ENCODE measurements at places on chromosomes 7 and 10.

DNA sequence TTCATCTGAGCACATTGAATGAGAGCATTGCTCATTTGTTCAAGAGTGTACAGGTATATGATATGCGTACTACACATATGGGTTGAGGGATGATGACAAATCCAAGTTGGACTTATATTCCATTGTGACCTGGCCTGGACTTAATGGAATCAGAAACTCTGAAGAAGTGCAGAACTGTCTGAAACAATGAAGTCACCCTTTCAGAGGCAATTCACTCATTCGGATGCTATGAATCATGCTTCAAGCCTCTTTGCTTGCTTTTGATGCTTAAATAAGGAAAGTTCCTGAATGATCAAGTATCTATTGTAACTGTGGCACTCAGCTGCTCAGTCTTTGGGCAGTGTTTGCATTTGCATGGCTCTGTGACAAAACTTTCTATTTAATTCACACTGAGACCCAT, 93.4 kb downstream of the ZNF365 start:
- no peak for DNase-seq

- DNase-seq, result no peak
Measured at GRCh38 chr7:47400001-47400400, 181.9 kb downstream of the TNS3 start.

GRCh38 chr10:78830062-78830975, 238.4 kb upstream of the ZMIZ1 start:
- DNase-seq, result no peak

- DNase-seq, result no peak
Measured at GRCh38 chr10:98262571-98262970, 5.4 kb downstream of the LOXL4 start.

GRCh38 chr10:124221356-124222317, 128.2 kb upstream of the CHST15 start:
- DNase-seq, result no peak

- no peak for DNase-seq
Measured at GRCh38 chr7:1649751-1650326, 20.2 kb upstream of the ELFN1 start.

DNA sequence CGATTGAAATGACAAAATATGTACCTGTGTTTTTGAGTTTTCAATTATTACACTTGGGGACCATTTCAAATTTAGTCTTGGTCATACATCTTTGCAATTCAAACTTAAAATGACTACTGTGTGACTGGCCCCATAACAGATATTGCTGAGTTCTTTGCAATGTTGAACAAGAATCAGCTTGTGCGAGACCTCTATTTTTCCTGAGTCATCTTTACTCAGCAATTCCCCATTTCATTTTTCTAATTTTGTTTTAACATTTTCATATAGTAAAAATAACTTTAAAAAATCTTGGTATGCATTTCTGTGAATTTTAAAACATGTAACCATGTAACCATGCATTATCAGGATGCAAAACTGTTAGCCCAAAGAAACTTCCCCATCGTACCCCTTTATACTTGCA, 678.1 kb downstream of the ANKRD7 start:
- no peak for DNase-seq

- DNase-seq, result no peak
Measured at GRCh38 chr10:23157691-23158369, 34.3 kb upstream of the PTF1A start.

GRCh38 chr10:124353896-124354295, 64.8 kb downstream of the OAT start:
- no peak for DNase-seq

DNA sequence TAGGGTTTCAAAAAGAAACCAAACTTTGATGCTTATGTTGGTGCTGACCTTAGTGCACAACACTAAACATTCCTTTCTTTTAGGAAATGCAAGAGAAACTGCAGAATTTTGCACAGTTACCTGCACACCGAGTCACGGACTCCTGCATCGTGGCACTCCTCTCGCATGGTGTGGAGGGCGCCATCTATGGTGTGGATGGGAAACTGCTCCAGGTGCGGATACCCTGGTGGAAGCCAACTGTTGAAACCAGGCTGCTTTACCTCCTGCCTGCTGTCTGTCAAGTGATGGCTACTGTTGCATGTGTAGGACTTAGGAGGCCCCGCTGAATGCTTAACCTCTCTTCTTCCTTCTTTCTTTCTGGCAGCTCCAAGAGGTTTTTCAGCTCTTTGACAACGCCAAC, 11.7 kb downstream of the CASP2 start:
- DNase-seq, result peak; percentile 39

- DNase-seq, result no peak
Measured at GRCh38 chr10:78703593-78703992, 365.2 kb upstream of the ZMIZ1 start.

DNA sequence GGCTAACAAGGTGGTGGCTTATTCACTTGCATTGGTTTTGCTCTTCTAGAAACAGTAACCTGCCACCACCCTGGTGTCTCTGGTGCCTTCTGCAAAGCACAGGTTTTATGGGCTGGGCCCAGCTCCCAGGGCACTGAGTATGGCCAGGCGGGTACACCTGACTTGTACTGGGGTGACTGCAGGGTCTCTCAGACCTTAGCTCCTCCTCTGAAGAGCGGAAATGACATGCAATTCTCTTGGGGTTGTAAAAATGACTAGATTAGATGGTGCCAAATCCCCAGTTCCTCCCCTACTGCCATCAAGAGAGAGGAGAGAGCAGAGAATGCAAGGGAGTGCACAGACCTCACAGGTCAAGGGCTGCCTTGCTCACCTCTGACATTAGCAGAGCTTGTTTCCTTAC, 14.7 kb downstream of the ESYT2 start:
- DNase-seq, result no peak

GRCh38 chr7:5429857-5430611, 6.4 kb upstream of the TNRC18 start:
- no peak for DNase-seq

GRCh38 chr7:1092806-1093501, 5.0 kb downstream of the GPER1 start:
- DNase-seq, result no peak

DNA sequence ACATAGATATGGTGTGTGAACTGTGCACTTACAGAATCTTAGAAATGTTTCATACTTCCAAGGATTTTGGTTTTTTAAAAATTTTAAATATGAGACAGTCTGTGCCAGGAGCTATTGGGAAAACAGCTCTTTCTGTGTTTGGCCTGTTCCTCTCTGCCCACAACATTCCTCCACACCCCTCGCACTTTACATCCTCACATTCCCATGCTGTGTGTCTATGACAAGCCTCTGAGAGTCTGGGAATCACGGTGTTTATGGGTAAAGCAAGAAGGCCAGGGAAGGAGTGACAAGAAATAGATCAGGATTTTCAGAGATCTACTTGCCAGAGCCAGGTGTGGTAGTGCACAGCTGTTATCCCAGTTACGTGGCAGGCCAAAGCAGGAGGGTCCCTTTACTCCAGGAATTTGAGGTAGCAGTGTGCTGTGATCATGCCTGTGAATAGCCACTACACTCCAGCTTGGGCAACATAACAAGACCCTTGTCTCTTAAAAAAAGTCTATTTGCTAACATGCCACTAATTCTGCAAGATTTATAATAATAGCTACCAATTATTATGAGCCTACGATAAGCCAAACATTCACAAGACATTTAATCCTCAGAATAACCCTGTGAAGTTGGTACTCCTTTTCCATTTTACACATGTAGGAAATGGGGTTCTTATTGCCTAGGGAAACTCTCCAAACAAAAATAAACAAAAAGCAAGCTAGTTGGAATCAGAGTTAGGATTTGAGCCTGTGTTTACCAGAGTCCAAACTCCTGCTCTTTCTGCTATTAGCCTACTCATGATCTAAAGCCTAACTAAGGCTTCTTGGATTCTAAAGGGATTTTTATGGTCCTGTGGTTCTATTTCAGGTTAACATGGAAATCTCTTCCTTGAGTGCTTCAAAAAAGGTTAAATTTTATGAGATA, 168.3 kb upstream of the SP8 start:
- DNase-seq, result no peak

DNA sequence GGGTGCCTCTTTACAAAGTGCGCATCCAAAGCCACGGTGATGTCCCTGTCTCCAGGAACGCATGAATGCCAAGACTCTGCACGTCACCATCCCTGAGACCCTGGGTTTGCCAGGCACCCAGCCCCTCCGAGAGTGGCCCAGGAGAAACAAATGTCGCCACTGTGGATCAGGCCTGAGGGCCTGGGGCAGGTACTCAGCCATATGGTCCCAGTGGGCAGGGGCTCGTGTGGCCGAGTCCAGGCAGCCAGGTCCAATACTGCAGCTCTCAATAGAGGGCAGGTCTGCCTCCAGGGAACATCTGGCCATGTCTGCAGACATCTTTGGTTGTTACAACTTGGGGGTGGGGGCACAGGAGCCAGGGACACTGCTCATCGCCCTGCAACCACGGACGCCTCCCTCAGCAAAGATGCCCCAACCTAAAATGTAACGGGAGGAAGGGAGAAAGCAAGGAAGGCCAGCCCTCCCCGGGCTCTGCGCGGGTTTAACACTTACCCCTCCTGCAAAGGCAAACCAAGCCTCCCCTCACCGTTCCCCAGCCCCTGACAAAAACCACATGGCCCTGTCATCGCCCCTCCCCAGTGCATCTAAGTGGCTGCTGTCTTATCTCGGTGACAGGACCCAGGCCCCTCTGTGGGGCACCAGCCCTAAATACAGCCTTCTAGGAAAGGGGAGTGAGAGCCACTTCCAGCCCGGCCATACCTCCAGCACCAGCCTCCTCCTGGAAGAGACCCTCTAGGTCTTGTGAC, 10.3 kb upstream of the PAPOLB start:
- DNase-seq, result no peak

GRCh38 chr7:150382123-150382843, 3.2 kb downstream of the ZNF775 start:
- DNase-seq, result no peak

- no peak for DNase-seq
Measured at GRCh38 chr7:85023066-85023712, 163.7 kb downstream of the SEMA3D start.

GRCh38 chr7:56537952-56538351, 421.7 kb upstream of the NUPR2 start:
- DNase-seq, result no peak

- no peak for DNase-seq
Measured at GRCh38 chr10:71984126-71984808, 20.1 kb downstream of the CHST3 start.

- no peak for DNase-seq
Measured at GRCh38 chr7:142789441-142789840, 18.7 kb downstream of the PRSS2 start.

- DNase-seq, result no peak
Measured at GRCh38 chr10:102674566-102674965, 30.3 kb downstream of the TRIM8 start.

DNA sequence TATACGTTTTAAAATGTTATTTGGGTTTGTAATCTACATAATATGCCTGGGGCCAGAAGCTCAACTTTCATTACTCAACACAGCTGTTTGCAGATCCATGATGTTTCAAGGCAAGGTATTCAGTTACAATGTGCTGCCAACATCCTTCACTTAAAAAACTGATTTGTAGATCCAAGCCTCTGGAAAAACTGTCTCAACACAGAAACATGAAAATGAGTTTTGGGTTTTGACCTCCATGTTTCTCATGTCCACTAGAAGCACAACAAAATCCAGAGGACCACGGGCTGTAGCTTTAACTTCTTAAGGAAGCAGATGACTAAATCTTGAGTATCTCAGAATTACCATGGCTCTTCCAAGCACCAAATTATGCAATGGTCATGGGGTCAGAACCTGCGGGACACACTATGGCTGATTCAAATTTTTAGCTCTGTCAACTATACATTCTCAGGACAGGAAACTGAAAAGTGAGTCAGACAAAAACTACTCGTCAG, 247.1 kb upstream of the GRB10 start:
- no peak for DNase-seq

GRCh38 chr7:142442396-142442795, 184.5 kb upstream of the PRSS58 start:
- no peak for DNase-seq

GRCh38 chr7:31020161-31020560, 31.9 kb upstream of the ADCYAP1R1 start:
- no peak for DNase-seq

- DNase-seq, result no peak
Measured at GRCh38 chr10:96758423-96758822, 38.1 kb upstream of the PIK3AP1 start.

- DNase-seq, result no peak
Measured at GRCh38 chr10:77622889-77623291, 14.7 kb downstream of the KCNMA1 start.

DNA sequence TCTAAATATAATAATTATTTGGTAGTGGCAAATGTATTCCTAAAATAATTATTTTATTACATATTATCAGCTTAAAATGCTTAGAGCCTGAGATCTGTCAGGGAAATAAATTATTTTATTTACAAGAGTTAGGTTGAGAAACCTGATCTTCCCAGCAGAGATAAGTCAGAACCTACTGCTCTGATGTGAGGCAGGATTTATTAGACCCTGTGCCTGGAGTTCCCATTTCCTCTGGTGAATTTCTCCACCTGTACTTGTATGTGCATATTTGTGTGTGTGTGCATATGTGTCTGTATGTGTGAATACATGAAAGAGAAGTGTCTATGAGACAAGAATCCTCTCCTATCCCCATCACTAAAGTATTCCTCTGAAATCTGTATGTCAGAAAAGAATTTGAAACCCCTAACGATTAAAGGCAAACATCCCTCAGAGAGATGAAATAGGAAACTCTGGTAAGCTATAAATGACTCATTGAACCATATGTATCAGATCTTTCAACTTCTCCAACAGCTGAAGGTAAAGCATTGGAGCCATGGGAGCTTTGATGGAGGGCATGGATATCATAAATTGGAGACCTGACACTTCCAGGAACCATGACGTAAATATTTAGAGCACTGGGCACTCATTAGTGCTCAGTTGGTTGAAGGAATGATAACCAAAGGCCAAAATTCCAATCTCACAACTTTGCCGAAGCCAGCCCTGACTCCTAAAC, 190.9 kb downstream of the XPNPEP1 start:
- no peak for DNase-seq

GRCh38 chr7:8618441-8619070, 185.1 kb downstream of the NXPH1 start:
- no peak for DNase-seq
